ENCODE measurements at places on chromosomes 4 and X.

DNA sequence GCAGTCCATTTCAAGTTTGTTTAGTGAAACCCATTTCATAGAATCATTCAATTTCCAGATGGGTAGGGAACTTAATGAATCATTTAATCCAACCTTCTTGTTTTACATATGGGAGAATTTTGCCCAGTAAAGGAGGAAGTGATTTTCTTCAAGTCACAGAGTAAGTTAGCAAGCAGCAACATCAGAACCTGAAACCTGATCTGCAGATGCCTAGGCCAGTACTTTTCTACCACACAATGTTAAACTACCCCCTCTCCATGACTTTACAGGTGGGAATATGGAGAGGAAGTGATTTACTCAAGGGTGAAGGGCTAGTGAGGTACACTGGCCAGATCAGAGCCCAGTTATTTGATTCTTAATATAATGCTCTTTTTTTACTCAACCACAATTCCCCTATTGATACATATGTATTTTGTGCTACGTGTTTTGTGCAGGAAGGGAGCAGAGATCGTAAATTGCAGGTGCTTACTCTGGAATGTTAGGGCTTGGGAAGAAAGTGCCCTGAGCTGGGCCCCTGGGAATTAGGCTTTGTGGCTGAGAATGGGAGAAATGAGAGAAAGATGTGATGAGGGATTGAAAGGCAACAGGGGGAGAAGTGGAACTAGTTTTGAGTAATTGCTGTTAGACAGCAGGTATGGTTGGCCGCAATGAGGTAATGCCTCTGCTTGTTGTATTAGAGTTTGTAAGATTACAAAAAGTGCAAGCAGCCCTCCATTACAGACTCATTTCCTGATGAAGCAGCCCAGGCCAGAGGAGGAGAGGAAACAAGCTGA lies 6.8 kb downstream of the LHFPL1 start:
- DNase-seq, result no peak

DNA sequence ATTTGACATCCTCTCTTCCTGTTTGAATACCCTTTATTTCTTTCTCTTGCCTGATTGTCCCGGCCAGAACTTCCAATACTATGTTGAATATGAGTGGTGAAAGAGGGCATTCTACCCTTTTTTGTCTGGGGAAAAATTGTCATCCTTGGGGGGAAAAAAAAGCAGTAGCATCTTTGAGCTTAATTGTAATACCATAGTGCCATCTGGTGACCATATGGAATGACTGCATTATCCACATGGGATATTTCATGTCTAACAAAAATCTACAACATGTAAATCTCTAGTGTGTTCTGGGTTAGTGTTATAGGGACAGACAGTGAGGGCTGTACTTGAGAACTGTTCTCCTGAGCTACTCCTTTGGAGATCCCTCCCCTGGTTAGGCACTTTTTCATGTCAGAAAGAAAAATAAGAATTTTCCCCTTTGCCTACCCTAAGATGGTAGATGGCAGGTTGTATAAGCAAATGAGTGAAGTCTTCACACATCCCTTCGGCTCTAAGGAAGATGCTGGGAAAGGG lies 26.0 kb downstream of the CAPN6 start:
- no peak for DNase-seq

- no peak for DNase-seq
Observed at GRCh38 chrX:154384284-154384892, 5.3 kb downstream of the EMD start.

DNA sequence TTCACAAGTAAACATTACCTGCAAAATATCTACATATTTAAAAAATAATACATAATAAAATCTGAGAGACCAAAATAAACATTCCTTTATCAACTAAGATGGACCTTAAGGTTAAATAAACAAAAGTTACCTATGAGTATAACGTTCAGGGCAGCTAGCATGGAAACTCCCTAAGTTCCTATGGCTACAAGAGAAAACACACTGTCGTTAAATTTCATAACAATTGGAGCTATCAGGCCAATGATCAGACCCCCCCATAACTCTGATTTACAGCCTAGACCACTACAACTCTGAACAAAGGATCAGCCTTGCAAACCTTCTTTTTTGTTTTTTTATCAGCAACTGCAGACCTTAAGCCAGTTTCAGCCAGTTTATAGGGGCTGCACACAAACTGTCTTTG lies 1418.4 kb downstream of the PCDH18 start:
- DNase-seq, result no peak

DNA sequence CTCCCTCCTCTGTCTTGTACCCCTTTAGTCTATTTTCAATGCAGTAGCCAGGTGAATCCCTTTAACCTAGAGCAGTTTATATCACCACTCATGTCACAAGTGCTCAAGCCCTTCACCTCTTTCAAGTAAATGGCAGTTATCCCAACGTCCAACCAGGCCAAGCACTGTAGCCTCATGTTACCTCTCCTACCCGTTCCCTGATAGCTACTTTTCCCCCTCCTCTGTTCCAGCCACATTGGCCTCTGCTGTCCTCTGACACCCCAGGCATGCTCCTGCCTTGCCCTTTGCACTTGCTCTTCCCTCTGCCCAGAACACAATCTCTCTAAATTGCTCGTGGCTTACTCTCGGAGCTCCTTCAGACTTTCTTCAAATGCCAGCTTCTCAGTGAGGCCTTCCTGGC lies 15.2 kb downstream of the GUCY1B1 start:
- no peak for DNase-seq

- DNase-seq, result no peak
Observed at GRCh38 chr4:121665371-121665770, 31.4 kb downstream of the ANXA5 start.

GRCh38 chr4:182653596-182653995 lies 263.6 kb downstream of the DCTD start:
- no peak for DNase-seq

DNA sequence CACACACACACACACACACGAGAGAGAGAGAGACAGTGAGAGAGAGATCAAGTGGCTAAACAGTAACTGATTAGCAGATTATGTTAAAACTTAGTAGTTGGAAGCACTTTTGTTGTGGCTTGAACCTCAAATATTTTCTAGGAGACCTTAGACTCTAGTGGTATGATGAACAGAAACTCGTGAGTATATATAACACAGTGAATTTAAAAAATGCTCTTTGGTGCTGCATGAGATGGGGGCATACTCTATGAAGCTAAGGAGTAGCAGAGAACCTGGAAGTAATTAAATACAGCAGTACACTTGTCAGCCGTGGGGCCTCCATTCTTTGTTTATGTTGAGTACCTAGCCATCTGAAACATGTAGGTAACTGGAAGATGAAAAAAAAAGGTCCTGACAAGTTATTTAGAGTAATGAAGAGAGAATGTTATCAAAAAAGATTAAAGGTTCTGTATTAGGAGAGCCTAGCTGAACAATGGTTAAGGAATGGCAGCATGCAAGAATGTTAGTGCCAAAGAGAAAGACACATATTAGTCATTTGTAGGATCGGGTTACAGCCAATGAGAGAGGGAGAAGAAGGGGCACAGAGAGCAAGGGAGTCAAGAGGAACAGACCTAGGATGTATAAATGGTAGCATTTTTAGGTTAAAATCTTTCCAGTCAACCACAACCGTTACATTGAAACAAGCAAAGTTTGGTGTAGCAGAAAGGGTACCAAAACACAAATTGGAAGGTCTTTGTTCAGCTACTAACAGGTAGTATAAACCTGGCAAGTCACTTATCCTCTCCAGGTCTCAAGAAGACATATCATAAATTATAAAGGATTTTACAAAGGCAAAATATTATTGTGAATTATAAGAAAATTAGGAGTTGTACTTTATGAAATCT lies 316.7 kb upstream of the DIPK2B start:
- no peak for DNase-seq

DNA sequence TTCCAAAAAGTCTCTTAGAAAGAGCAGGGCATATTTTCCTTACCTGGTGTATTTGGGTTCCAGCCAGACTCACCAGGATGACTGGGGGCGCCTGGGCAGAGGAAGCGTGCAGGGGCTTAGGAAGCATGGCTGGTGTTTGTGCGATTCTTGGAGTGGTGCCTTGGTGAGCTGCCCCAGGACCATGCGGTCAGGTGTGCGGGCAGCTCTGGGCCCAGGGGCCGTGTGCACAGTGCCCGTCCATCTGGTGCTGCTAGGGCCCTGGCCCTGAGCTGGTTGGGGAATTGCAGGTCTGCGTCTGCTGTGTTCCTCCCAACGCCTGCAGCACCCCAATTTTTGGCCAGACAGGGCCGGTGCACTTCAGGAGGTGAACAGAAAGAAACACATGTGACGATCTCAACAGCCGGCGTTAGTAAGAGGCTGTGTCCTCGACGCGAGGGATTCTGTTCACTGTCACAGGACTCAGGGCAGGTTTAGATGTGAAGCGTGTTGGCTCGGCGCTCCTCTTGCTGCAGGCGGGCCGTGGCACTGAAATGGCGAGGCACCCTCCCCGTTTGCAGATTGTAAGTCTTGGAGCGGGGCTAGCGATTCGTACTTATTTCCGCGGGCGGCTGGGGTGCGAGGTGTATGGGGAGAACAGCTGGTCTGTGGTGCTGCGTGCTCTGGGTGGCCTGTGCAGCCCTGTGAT lies 15.2 kb downstream of the RGS12 start:
- no peak for DNase-seq

DNA sequence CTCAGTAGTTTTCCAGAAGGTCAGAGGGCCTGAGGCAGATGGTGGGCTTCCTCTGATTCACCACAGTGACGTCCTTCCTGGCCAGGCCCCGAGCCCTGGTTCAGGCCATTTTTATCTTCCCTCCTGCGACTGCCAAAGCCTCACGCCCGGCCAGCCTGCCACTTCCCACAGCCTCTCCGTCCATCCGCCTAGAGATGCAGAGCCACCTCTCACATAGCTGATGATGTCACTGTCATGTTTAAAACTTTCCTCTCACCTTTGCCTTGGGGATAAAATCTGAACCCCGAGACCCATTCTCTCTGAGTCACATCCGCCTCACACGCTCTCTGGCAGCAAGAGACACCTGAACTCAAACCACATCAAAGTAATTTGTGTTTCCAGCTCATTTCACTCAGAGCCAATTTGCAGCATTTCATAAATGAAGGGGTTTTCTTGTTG lies 175.3 kb downstream of the QDPR start:
- DNase-seq, result no peak

GRCh38 chr4:128630871-128631270 lies 178.6 kb upstream of the JADE1 start:
- no peak for DNase-seq

- no peak for DNase-seq
Observed at GRCh38 chr4:74884266-74884665, 48.6 kb upstream of the PARM1 start.

DNA sequence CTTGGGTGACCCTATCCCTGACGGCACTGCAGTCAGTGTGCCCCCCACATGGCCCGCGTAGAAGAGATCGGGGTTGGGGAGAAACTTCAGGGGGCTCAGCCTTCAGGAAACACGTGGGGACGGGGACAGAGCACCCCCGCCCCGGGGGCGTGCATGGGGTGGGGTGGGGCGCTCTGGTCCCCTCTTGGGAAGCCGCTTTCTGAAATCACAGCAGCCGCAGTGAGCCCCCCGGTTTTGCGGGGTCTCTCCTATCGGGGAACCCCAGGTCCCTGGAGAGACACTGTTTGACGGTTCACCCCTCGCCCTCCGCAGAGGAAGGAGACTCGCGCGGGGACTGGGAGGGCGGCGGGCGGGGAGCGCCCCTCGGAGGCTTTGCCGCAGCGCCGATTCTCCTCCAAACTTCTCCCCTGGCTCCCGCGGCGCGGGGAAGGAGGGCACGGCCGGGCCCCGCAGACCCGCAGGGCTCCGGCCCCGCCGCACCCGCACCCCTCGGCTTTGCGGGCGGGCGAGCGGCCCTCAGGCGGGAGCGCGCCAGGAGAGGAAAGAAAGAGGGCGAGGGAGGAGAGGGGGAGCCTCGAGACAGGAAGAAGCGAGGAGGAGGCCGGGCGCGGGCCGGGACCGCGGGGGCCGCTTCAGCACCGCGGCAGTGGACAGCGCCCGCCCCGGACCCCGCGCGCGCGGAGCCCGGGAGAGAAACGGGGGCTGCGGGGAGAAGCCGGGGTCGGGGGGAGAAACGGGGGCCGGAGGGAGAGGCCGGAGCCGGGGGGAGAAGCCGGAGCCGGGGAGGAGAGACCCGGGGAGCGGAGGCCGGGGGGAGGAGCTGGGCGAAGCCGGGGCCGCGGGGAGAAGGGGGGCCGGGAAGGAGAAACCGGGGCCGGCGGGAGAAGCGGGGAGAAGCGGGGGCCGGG lies 612 bp downstream of the CPLX1 start:
- DNase-seq, result no peak

GRCh38 chr4:109608879-109609278 lies 48.8 kb downstream of the MCUB start:
- no peak for DNase-seq

DNA sequence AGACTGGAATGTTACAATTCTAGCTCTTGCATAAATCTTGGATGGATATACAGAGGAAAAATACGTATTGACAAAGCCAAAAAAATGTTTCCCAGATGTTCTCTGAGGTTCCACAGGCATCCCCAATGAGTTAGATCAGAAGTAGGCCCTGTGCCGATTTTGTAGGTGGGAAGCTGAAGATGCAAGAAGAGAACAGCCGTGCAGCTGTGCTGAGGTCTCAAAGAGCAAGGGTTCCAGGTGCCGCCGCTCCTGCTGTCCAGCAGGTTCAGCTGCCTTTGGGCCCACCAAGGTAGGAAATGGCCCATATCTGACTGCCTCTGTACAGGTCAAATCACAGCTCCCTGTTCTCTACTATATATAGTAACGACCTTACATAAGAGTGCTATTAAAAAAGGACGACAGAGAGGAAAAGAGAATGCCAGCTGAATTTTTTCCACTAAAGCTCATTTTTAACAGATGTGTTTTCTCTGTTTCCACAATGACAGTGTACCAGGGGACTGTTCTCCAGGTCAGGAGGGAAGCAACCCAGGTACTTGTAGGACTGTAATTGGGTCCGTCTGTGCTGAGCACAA lies 155.6 kb downstream of the CBR4 start:
- no peak for DNase-seq

All from GOT3 (cell line).